Putamen (tissue), 1 donor: ENCODE measurements at places on chromosomes 7 and 10.

- DNase-seq: no peak
Measured at GRCh38 chr7:41808541-41808940, 105.7 kb upstream of the INHBA start.

GRCh38 chr7:80294346-80294745 lies 159.7 kb downstream of the GNAI1 start:
- DNase-seq: no peak

GRCh38 chr7:56250135-56250534 lies 133.9 kb upstream of the NUPR2 start:
- no peak for DNase-seq

DNA sequence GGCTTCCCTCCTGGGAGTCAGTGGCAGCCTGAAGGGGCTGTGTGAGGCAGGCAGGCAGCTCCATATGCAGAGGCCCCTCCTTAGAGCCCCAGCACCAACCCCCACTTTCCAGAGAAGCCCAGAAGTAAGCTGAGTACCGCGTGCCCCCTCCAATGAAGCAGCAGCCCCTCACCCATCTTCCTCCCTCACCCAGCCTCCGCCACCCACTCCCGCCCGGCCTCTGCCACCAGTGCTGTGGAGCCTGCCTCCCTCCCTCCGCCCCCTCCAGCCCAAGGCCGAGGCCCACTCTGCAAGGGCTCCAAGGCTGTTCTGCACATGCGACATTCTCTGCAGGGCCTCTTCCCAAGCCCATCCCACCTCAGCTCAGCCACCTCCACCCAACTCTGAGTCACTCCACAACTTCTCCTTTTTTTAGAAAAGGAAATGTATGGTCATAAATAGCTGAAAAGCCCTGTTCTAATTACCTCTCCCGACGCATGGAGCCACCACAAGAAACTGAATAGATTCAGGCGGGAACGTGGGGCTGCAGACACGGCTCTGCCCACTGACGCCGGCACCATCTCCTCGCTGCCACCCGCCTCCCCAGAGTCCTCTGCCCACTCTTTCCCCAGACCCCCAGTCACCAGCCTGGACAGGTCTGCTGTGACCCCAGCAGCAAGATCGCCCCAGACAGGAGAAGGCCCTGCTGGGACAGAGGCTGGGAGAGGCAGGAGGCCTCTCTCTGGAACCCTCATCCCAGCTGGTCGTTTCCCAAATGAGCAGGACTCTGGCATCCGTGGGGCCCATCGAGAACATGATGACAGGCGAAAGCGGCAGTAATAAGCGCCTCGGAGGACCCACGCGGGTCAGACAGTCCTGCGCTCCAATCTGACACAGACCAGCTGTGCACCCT lies 213.9 kb downstream of the MAD1L1 start:
- peak; percentile 68 for DNase-seq

DNA sequence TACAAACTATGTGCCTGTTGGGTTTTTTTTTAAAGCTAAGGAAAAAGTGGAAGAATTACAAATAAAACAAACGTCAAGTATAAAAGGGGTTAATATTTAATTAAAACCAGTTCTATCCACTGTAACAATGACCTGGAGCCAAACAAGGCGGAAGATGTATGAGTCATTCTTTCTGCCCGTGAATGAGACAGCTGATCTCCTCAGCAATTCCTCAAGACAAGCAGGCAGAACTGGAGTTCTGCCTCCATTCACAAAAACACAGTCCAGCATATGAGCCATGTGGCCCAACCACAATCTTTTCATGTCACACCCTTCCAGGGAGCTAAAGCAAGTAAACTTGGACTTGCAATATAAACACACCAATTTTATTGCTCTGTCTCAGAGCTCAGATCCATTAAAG lies 8.4 kb downstream of the ETV1 start:
- DNase-seq: no peak

DNA sequence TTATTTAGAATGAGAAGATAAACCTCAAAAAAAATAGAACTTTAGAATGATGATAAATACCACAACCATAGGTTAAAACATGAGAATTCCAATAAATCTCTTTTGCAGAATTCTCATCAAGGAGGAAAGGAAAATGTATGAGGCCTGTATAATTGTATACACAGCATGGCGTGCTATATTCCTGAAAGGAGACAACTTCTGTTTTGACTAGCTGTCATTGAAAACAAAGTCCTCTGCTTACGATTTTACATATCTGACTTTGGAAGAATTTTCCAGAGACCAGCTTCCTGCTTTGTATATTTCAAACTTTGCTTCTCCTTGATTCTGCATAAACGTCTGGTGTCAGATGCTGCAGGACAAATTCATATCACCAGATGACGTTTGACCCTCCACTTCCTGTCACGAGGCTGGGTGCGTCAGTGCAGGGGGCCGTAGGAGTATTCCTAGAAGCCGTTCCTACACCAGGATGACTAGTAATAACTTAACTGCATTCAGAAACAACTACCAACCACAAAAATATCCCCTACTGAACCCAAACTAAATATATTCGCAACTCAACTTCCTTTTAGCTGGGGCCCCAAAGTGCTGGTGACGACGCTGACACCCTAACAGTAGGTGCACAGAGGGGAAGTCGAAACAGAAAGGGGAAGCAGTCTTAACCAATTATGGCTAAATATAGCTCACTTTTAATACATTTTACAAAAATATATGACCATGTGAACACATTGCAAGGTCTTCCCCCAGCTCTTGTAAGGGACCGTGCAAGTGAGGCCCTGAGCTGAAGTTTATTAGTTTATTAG lies 178.6 kb upstream of the INHBA start:
- peak; percentile 43 for DNase-seq

DNA sequence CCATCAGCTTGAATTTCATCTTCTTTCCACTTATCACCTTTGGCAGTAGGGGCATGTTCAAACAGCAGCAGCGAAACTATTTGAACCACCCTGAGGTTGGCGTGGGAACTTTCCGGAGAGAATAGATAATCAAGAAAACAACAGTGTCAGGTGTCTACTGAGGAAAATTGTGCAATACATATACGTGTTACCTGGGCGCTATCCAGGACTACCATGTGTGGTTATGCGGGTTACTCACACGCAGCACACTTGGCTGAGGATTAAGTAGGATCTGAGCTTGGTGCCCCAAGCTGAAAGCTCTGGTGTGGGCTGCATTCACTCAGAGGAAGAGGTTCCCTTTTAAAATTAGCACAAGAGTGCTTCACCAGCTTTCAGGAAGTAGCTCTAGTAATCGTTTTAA lies 8.8 kb upstream of the ABI1 start:
- no peak for DNase-seq

- no peak for DNase-seq
Measured at GRCh38 chr7:155223503-155223902, 74.2 kb upstream of the INSIG1 start.

GRCh38 chr10:97180363-97180755 lies 5.4 kb downstream of the SLIT1 start:
- DNase-seq: no peak

GRCh38 chr7:22821702-22822485 lies 755 bp downstream of the TOMM7 start:
- no peak for DNase-seq

DNA sequence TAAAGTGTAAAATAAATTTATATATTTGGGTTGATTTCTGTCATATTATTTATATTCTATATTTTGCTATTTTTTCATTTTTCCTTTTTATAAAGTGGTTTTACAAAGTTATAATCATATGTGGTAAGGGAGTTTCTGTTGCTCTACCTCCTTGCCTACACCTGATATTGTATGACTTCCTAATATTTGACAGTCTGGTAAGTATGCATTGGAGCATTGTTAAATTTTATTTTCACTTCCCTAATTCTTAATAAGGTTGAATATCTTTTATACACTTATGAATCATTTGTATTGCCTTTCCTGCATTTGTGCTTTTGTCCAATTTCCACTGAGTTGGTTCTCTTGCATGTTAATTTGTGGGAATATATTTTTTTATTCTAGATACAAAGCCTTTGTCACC lies 492.4 kb downstream of the GRID1 start:
- DNase-seq: no peak

- peak; percentile 27 for DNase-seq
Measured at GRCh38 chr7:123346766-123347165, 147.0 kb upstream of the SLC13A1 start.
